ENCODE measurements at places on chromosomes 6 and 20. TPM values are rescaled to one million over a fixed set of nuclear protein-coding genes. Genes with fewer than 3 reads are reported as not detected.

DNA sequence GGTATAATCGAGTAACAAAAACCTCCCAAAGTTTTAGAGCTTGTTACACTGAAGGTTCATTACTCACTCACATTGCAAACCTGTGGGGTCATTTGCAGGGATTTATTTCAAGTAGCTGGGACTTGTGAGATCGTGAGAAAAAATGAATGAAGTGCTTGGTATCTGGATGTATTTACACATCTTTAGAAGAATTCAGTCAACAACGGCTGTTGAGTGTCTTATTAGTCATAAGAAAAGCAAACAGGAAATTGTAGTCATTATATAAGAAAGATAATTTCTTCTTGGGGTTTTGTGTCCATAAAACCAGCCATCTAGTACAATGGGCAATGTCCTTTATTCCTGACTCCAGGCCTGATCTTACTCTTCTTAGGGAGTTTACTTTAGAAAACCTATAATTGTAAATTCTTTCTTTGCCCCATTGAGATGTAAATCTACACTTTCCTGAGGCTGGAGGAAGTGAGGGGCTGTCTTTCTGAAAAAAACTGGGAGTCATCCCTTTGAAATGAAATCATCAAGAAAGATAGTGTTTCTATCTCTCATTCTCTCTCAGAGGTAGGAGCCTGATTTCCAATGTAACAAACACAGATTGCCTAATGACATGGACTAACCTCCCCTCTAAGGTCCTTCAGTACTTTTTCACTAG lies 202.5 kb upstream of the ASCC3 start:
- DNase-seq, result peak; percentile 80

GRCh38 chr6:114140416-114140815 lies 169.5 kb upstream of the HDAC2 start:
- peak; percentile 48 for DNase-seq

GRCh38 chr6:53639520-53639919 lies 26.0 kb downstream of the KLHL31 start:
- no peak for DNase-seq

GRCh38 chr6:15351631-15352030 lies 105.8 kb downstream of the JARID2 start:
- peak; percentile 95 for DNase-seq

- no peak for DNase-seq
Measured at GRCh38 chr6:151112130-151112529, 127.6 kb upstream of the AKAP12 start.

Gene BHLHE23
- not detected for total RNA-seq
